ENCODE measurements at places on chromosomes 12 and 14. TPM values are rescaled to one million over a fixed set of nuclear protein-coding genes. Genes with fewer than 3 reads are reported as not detected.
A peak's percentile ranks its signal among the peaks of the same experiment; 100 is the strongest.

GRCh38 chr12:16658699-16659098 lies 52.7 kb upstream of the LMO3 start:
- H3K4me1 ChIP-seq: no peaks in the 10 kb centered on the region
- no peaks in the 10 kb centered on the region for H3K36me3 ChIP-seq
- H3K27ac ChIP-seq: no peak overlapping the region
- no peak overlapping the region for H3K4me3 ChIP-seq

DNA sequence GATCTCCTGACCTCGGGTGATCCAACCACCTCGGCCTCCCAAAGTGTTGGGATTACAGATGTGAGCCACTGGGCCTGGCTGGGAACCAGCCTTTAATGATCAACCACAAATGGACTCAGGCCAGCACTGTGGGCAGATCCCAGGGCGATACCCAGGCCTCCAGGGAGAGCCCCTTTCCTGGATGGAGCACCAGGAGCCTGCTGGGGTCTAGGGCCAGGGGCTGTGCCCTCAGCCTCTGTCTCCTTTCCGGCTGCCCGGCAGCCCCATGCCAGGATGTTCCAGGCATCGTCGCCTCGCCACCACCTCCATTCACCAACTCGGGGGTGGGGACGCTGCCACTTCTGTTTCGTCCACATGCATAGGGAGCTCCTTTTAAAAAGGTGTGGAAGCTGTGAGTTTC lies 2.3 kb downstream of the ADGRD1 start:
- peaks cover 36% of the 10 kb centered on the region for H3K4me1 ChIP-seq
- no peak for DNase-seq
- no peaks in the 10 kb centered on the region for H3K27me3 ChIP-seq
- H3K27ac ChIP-seq: peak overlapping the region; percentile 89
- H3K4me3 ChIP-seq: peak overlapping the region; percentile 69

DNA sequence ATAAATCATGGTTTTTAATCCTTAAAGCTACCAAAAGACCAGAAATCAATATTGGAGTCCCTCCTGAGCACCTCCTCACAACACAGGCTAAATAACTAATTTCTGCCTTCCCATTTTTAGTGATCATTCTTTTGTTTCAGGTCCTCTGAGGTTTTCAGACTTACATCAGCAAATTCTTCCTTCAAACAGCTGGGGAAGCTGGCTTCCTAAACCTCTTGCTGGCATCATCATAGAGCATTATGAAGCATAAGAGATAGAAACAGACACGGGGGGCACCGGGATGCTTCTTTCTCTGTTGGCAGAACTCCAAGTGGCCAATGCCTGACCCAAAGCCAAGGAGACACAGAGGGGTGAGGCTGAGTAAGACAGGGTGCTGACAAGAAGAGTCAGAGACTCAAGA lies 47.9 kb upstream of the DBX2 start:
- H3K27ac ChIP-seq: no peak overlapping the region
- DNase-seq: no peak
- no peak overlapping the region for H3K4me3 ChIP-seq
- no peaks in the 10 kb centered on the region for H3K4me1 ChIP-seq
- no peaks in the 10 kb centered on the region for H3K27me3 ChIP-seq
- no peaks in the 10 kb centered on the region for H3K36me3 ChIP-seq

DNA sequence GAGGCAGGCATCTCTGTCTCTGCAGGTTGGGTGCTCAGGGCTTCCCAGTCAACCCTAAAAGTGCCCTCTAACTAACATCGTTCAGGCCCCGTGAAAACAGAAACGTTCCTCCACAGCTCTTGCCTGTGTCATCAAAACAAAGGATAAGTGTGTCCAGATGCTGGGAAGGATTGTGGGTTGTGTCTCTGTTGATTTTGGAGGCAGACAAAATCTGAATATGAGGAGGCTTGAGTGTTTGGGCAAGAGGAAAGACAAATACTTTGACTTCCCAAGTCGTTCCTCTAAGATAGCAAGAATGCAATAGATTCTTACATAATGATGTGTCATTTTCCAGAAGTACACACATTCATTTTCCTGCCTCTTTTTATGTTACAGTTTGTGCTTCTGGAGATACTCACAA lies 52.9 kb downstream of the SERPINA3 start:
- no peak overlapping the region for H3K4me3 ChIP-seq
- no peak overlapping the region for H3K27ac ChIP-seq
- no peaks in the 10 kb centered on the region for H3K36me3 ChIP-seq
- H3K4me1 ChIP-seq: peaks cover 4% of the 10 kb centered on the region
- H3K27me3 ChIP-seq: peaks cover 6% of the 10 kb centered on the region

GRCh38 chr12:49882248-49882850 lies 21.4 kb downstream of the FAIM2 start:
- H3K27me3 ChIP-seq: peaks cover 6% of the 10 kb centered on the region
- H3K36me3 ChIP-seq: no peaks in the 10 kb centered on the region
- no peak for DNase-seq
- H3K4me1 ChIP-seq: no peaks in the 10 kb centered on the region
- no peak overlapping the region for H3K4me3 ChIP-seq
- H3K27ac ChIP-seq: no peak overlapping the region

GRCh38 chr12:108764540-108765288 lies 33.4 kb upstream of the CORO1C start:
- H3K4me1 ChIP-seq: peaks cover 9% of the 10 kb centered on the region
- no peak overlapping the region for H3K4me3 ChIP-seq
- H3K27ac ChIP-seq: no peak overlapping the region
- H3K36me3 ChIP-seq: no peaks in the 10 kb centered on the region
- DNase-seq: no peak
- H3K27me3 ChIP-seq: no peaks in the 10 kb centered on the region

- H3K36me3 ChIP-seq: no peaks in the 10 kb centered on the region
- H3K4me3 ChIP-seq: no peak overlapping the region
- no peaks in the 10 kb centered on the region for H3K27me3 ChIP-seq
Measured at GRCh38 chr12:60148109-60148508, 552.3 kb downstream of the SLC16A7 start.

The HVCN1 gene
- polyA plus RNA-seq: 9.5 TPM

The RNASE1 gene
- 242 TPM for polyA plus RNA-seq

The CFAP251 gene
- 1.4 TPM for polyA plus RNA-seq

All from heart left ventricle (tissue), 16 donors.